ENCODE measurements at places on chromosomes 16 and 17.
A peak's percentile ranks its signal among the peaks of the same experiment; 100 is the strongest.

DNA sequence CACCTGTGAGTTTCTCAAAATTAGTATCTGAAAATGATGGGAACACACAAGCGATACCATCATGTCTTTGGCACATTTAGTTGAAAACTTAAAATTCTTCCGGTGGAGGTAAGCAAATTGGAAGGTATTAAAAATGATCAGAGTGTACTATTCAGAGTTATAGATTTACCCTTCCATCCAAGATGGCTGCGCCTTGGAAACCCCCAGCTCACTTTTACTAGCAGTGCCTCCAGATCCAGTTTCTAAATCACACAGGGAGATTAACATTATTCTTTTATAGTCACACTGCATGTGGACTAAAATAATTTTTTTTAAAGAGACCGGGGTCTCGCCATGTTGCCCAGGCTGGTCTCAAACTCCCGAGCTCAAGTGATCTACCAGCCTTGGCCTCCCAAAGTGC, 15.0 kb downstream of the PITPNC1 start:
- DNase-seq, result no peak

DNA sequence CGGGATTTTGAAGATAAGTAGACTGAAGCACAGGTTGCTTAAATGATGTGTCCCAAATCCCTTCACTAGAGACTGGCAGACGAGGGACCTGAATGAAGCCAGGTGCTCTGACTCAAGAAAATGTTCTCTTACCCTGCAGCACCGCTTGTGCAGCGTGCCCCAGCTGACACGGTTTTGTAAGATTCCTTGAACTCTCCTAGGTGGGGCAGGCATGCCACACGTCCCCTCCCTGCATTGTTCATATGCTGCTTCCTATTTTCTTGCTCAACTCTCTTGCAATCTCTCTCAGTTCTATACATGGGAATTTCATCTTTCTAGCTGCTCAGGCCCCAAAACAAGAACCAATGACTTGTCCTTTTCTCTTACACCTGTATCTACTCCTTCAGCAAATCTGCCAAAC, 22.1 kb upstream of the HNF1B start:
- no peak for DNase-seq

DNA sequence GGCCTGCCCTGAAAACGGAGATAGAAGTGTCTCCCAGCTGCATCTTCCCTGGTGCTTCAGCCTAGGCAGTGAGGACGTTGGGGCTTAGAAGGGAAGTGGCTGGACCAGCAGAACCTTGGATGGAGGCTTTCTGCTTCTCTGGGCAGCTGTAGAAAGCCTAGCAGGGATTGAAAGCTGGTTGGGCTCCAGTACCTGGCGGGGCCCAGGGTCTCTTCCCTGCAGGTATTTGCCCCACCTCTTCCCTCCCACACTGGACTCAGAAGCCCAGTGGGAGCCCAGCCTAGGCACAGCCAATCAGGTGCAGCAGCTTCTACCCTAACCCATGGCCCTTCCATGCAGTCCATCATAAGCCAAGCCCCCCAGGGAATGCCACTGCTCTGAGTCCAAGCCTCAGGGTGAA, 190.3 kb upstream of the IRX6 start:
- no peak for DNase-seq

DNA sequence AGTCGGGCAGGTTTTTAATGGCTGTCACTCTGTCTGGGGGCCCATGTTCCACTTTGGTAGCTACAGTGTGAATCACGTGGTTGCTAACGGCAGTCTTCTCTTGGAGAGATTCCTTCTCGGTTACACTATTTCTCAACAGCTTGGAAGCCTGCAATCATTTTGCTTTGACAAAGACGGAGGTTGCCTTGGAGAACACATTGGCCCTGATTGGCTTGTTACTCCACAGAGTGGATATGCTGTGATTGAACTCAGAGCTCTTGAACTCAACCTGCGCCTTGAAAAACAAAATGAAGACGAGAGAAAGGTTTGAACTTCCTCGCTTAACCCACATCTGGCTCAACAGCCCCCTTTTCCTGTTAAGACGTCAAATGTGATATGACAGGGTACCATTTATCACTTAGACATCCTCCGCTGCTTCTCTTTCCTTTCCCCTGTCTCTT, 218.9 kb downstream of the MAF start:
- DNase-seq, result no peak

- no peak for DNase-seq
Observed at GRCh38 chr17:35006345-35006744, 26.0 kb downstream of the LIG3 start.

GRCh38 chr16:81737885-81738536, 41.1 kb upstream of the PLCG2 start:
- DNase-seq, result peak; percentile 72

Data from stimulated activated CD4-positive, alpha-beta T cell treated with anti-CD3 and anti-CD28 coated beads, TNF-alpha, amount 100 ng/mL, for 48 hours (primary cell).